ENCODE measurements at places on chromosomes 7 and 10.

DNA sequence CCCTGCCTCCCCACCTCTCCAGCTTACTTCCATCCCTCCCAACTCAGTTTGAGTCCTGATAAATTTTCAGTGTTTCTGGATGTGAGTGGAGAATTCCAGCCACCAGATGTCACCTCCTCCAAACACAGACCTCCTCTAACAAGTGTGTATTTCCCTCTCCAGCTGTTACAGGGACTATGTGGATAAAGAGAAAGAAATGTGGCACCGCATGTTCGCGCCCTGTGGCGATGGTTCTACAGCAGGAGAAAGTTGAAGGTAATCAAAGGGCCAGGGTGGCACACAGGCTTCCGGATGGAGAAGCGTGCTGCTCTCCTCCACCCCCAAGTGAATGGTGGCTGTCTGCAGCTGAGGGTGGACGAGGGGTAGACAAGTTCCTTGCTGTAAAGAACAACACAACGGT is 14.7 kb downstream of the FKBP6 start:
- peak; percentile 16 for DNase-seq

GRCh38 chr10:122464586-122464985 is 3.2 kb downstream of the HTRA1 start:
- DNase-seq: no peak

DNA sequence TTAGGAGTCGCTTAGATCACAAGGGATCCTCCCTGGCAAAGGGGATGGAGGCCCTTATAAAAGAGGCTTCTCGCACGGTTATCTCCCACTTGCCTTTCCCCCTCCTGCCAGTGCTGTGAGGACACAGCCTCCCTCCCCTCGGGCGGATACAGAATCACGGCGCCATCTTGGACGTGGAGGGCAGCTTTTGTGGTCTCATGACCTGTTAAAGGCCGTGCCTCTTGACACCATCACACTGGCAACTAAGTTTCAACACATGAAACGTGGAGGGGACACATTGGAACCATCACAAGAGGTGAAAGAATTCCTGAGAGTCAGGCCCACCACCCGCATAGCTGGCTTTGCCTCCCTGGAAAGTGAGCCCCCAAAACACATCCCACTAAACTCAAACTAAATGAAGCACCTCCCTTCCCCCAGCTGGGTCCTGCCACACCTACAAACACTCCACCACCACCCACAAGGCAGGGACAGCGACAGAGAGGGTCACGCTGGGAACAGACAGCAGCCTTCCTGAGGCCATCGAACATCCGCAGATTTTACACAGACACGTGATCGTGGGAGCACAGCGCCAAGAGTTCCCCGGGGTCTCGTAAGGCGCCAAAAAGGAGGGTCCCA is 110.6 kb downstream of the TCERG1L start:
- no peak for DNase-seq

- no peak for DNase-seq
Observed at GRCh38 chr10:93299606-93300287, 182.4 kb downstream of the MYOF start.

DNA sequence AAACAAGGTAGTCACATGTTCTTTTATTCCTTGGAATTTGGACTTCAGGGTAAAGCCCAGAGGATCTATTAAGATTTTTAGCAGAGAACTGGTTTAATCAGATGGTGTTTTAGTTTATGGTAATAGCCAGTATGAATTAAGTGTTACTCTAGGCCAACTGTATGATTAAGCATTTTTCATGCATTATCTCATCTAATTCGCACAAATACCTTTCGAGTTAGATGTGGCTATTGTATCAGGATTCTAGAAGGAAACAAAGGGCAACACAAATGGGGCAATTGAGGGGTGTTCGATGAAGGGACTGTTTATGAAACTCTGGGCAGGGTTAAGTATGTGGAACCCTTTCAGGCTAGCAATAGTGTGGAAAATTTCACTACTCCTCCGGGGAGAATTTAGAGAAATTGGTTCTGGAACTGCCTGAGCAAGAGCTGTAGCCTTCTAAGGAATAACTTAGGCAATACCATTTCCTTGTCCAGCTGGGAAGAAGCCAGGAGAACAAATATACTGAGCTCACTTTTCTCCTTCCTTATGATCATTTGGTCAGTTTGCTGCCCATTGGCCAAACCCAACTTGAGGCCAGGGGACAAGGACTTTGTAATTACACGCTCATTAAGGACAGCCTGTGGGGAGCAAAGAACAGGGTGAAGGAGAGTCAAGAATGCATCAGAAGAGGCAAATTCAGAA is 319.0 kb upstream of the FZD1 start:
- DNase-seq: no peak

DNA sequence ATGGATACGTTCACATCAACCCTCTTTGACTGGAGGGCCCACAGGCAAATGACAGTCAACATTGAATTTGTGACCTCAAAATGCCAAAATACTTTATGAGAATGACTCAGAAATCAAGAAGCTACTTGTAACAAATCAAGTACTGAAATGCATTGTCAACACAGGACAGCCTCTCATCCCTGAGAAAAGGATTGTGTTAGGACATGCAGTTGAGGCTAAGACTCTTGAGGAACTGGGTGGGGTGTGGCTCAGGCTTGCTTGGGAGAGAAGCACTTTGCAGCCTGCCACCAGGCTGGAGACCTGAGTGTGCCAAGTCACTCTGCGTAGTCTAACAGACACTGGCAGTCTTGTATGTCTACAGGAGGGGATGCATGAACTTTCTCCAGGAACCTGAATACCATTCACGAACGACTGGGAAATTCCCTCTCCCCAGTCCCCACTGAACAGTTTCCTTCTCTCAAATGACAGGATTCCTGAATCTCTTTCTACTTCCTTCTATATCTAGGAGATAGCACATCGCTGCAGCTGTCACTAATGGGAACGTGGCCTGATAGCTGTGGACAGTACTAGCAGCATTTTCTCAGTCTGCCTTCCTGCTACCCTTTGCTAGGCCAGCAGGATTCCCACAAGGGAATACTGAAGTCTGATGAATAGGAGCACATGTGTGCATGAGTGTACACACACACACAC is 3.3 kb upstream of the SMO start:
- no peak for DNase-seq

DNA sequence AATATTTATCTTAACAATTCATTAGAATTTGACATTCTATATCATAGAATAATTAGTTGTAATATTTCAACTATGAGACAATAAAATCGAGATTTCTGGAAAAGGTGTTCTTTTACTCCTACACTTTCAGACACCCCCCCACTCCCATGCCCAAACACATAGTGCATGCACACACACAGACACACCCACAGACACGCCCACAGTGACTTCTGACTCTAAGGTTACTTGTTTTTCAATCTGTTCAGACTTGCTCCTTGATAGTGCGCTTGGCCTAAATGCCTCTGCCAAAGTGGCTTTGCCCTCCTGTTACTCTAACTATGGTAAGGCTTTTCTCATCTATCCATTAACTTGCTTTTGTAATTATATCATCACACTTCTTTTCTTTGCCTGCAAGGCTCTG is 144.0 kb upstream of the PPP1R3A start:
- peak; percentile 3 for DNase-seq

GRCh38 chr7:41699516-41699915 is 3.4 kb downstream of the INHBA start:
- DNase-seq: no peak

GRCh38 chr7:1939434-1940401 is 269.6 kb downstream of the ELFN1 start:
- DNase-seq: no peak

DNA sequence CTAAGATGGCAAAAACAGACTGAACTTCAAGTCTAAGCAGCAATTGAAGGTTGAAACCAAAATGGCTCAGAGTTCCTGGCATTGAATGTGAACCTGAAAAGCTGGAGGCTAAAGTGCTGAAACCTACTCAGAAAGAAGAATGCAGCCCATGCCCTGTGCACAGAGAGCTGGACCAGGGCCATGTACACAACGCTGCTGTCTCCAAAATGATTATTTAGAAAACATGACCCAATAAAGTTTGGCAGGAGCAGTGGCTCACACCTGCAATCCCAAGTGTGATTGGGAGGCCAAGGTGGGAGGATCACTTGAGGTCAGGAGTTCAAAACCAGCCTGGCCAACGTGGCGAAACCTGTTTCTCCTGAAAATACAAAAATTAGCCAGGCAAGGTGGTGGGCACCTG is 158.9 kb downstream of the AKR1D1 start:
- no peak for DNase-seq

- DNase-seq: no peak
Observed at GRCh38 chr10:48464871-48465736, 139.8 kb downstream of the ARHGAP22 start.

GRCh38 chr7:893686-894085 is 17.3 kb downstream of the GET4 start:
- no peak for DNase-seq

DNA sequence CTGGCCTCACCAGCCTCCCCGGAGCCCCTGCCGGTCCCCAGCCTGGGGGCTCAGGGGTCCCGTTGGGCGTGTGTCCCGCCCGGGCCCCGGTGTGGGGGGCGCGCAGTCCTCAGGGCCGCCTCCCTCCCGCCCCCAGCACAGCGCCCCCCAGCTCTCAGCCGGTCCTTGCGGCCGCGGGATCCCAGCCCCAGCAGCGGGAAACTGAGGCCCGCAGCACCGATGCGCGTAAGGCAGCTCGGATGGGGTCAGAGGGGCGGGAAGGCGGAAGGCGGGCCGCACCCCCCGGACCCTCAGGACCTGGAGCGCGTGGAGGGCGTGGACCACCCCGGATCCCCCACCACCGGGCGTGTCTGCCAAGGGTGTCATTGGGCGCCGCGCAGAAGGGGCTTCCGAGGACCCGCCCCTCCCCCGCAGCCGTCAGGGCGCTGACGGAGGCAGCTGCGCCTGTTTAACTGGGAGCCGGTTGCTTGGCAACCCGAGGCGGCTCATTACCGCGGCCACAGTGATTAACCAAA is 14.9 kb downstream of the UNCX start:
- DNase-seq: peak; percentile 86

- no peak for DNase-seq
Observed at GRCh38 chr7:108261560-108262255, 131.5 kb upstream of the LAMB4 start.

GRCh38 chr10:9305018-9305655 is 1250.6 kb downstream of the GATA3 start:
- no peak for DNase-seq

DNA sequence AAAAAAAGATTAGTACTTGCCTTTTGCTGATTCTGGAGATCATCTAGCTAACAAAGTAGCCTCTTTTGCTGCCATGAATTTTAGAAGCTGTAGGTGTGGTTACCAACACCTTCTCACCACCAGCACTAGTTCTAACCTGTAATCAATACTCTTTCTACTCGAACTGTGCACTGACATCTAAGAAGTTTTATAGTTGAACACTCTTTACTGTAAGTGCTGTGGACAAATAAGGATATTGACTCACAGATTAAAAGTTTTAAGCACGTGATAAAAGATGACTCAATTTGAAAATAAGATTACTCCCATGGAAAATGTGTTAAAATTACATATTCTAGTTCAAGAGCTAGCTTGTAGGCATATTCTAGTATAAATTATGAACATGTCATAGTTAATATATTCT is 89.9 kb downstream of the REEP3 start:
- no peak for DNase-seq

DNA sequence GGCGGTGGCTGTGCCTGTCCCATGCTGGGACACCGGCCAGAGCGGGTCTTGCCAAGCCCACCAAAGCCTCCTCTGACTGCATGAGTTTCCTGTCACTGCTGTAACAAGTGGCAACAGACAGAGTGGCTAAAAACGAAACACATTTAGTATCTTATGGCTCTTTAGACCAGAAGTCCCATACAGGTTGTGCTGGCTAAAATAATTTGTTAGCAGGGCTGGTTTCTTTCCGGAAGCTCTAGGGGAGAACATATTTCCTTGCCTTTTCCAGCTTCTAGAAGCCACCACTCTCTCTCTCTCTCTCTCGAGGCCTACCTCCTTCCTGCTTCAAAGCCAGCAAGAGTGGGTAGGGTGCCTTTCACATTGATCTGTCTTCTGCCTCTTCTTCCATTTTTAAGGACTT is 171.6 kb upstream of the PLPP4 start:
- DNase-seq: no peak

DNA sequence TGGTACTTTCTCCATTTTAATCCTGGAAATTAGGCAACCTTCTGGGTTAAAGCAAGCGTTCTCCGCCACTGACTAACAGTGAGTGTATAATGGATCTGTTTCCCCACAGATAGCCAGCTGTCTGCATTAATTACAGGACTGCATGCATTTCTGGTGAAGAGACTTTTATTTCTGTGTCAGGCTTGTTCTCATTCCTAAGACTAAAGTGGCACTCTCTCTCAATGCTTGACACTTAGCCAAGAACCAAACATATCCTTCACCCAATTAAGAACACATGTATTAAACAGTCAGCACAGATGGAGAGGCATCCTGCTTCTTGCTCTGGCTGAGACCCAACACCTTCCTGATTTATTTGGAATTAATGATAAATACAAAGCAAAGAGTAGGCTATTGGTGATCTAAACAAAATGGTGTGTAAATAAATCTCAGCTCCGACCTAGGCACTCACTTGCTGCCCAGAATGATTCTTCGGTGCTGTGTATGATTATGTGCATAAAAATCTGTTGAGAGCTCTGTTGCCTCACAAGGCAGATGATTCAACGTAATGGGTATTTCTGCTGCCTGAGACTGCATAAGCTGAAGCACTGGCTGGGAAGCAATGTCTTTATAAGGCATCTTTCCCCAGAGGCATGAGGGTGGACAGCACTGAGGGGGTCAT is 16.8 kb downstream of the CALU start:
- peak; percentile 48 for DNase-seq

- no peak for DNase-seq
Observed at GRCh38 chr7:156474241-156474743, 166.3 kb upstream of the RNF32 start.

DNA sequence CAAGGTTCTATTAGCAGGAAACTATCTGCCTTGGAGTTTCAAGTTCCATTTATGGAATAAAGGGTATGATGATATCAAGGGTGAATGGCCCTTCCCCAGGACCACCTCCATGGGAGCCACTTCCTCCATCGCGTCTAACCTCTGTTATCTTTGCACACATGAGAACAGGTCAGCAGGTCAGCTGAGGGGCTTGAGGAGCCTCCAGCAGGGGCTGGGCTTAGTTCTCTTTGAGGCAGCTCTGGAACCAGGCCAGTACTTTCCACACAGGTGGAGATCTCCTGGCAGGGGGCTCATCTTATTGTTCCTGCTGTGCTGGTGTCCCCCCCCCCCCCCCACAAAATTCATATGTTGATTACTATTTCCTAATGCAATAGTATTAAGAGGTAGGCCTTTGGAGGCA is 472.2 kb upstream of the ZMIZ1 start:
- no peak for DNase-seq

- DNase-seq: no peak
Observed at GRCh38 chr7:38453826-38454225, 177.3 kb downstream of the AMPH start.

Measured in NCI-H2171 (cell line).